ENCODE measurements at places on chromosomes 7 and 10.

GRCh38 chr10:109029870-109030269, 893.4 kb downstream of the XPNPEP1 start:
- DNase-seq, result no peak

- DNase-seq, result no peak
Measured at GRCh38 chr7:108724251-108725100, 154.8 kb downstream of the DNAJB9 start.

GRCh38 chr7:20235288-20235687, 18.1 kb upstream of the MACC1 start:
- DNase-seq, result no peak

GRCh38 chr10:97895915-97896314, 46.3 kb downstream of the GOLGA7B start:
- no peak for DNase-seq

DNA sequence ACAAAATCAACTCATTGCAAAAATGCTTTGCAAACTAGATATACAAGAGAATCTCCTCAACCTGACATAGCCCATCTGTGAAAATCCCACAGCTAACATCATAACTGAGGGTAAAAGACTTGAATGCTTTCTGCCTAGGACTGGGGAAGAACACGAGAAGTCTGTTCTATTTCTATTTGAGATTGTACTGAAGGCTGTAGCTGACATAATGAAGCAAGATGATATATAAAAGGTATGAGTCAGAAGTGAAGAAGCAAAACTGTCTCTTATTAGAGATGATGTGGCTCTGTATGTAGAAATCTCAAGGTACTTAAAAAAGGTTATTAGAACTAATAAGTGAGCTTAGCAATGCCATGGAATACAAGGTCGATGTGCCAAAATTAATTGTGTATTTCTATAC, 639.9 kb upstream of the PFKP start:
- no peak for DNase-seq

- no peak for DNase-seq
Measured at GRCh38 chr7:94123136-94123535, 119.0 kb upstream of the BET1 start.

GRCh38 chr10:65719790-65720189, 1206.0 kb upstream of the LRRTM3 start:
- no peak for DNase-seq

DNA sequence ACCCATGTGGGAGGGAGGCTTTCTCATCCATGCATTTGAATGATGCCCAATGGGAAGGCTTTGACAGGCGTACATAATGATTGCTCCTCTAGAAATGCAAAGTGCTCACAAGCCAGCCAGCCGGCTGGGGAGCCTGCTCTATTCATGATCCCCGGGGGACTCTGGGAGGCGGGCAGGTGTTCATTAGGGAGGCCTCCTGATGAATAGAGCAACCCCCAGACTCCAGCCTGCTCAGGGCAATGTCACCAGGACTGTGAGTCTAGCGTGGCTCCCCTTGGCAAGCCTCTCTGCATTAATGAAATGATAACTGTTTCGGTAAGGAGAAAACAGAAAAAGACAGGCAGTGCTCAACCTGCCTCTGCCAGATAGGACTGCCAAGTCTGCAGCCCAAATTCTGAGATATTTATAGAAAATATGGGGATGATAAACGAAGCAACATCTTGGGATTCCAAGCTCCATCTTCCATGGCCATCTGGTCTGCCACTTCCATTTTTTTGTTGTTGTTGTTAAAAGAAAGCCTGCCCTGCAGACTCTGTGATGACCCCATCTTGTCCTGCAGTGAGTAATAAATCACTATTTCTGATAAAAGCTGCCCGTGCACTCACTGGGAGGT, 236.4 kb downstream of the PRPF18 start:
- no peak for DNase-seq

- DNase-seq, result no peak
Measured at GRCh38 chr7:85328456-85328998, 141.7 kb upstream of the SEMA3D start.

GRCh38 chr10:44947371-44948152, 12.0 kb upstream of the RASSF4 start:
- no peak for DNase-seq

DNA sequence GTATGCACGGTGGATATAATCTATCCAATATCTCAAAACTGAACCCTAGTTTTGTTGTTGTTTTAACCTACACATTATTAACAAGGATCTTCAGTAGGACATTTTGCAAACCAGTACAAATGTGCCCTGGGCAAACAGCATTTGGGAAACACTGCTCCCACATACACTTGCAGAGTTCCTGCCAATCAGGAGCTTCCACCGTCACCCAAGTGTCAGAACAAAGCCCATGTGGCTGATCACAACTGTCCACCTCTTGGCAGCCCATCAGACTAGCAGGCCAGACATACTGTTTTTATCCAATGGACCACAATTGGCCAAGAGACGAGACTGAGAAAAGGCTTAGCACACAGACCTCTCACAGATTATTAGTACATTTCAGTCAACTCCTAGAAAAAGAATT, 200.4 kb downstream of the FAM107B start:
- no peak for DNase-seq

DNA sequence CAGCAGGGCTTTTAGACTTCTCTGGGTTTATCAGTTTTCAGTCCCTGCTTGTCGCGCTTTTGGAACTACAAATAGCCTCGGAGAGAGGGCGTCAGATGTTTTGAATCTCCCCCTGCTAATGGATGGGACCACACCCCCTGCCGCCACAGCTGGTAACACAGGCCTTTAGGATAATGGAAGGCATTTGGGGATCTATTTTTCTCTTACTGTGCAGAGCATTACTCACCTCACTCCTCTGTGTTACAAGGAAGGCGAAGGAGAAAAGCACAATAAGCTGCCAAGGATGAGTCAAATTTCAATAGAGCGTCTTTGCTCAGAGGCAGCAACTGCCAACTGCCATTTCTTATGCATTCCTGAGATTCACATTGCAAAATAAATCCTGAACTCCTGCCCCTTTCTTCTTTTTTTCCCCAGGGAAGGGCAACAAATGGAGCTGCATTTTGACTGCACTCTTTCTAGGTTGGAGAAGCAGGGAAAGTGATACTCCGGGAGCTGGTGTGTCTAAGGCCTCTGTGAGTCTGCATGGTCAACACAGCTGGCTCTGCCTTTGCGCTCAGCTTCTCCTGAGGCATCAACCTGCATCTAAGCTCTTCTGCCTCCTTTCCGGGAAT, 31.5 kb upstream of the SMNDC1 start:
- DNase-seq, result no peak

- no peak for DNase-seq
Measured at GRCh38 chr10:102673236-102673818, 29.0 kb downstream of the TRIM8 start.

- DNase-seq, result no peak
Measured at GRCh38 chr7:70306173-70306572, 707.9 kb downstream of the AUTS2 start.

DNA sequence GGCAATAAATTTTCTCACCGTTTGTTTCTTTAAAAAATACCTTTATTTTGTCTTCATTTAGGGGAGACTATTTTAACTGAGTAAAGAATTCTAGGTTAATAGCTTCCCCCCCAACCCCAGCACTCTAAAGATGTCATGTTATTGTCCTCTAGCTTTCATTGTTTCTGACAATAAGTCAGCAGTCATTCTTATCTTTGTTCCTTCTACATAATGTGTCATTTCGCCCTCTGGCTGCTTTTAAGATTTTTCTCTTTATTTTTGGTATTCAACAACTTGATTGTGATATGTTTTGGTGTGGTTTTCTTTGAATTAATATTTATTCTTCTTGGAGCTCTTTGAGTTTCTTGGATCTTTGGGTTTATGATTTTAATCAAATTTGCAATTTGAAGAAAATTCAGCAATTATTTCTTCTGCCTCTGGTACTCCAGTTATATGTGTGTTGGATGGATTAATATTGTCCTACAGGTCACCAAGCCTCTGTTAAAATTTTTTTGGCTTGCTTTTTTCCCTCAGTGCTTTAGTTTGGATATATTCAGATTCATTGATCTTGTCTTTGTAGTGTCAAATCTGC, 64.6 kb upstream of the ELN start:
- DNase-seq, result no peak

DNA sequence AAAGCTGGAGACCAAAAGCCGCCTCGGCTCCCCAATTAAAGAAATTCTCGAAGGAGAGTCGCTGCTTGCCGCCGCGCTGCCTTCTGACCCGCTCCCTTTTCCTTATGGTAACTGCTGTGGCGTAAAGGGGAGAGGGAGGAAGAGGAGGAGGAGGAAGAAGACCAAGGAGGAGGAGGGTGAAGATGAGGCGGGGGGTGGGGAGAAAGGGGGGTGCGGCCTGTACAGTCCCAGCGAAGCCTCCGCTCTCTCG, 388 bp downstream of the CNOT4 start:
- DNase-seq, result no peak

- DNase-seq, result no peak
Measured at GRCh38 chr7:28509251-28510025, 97.1 kb downstream of the CREB5 start.

GRCh38 chr10:11593612-11594011, 17.8 kb downstream of the USP6NL start:
- DNase-seq, result no peak

DNA sequence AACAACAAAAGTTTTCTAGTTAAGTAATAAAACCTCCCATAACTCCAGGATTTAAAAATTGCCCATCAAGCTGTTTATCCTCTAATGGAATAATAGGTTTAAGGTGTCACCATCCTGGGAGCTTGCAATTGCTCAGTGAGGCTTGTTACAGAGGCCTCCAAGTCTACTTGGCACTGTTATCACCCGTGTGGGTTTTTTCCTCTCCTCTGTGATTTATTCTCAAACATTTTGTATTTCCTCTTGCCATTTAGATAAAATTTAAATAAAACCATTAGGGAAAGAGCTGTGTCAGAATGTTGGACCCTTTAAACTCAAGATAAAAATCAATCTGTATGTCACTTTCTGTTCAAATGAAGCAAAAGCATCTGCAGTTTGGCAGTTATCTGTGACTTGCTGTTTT, 202.6 kb downstream of the GALNT17 start:
- DNase-seq, result no peak

DNA sequence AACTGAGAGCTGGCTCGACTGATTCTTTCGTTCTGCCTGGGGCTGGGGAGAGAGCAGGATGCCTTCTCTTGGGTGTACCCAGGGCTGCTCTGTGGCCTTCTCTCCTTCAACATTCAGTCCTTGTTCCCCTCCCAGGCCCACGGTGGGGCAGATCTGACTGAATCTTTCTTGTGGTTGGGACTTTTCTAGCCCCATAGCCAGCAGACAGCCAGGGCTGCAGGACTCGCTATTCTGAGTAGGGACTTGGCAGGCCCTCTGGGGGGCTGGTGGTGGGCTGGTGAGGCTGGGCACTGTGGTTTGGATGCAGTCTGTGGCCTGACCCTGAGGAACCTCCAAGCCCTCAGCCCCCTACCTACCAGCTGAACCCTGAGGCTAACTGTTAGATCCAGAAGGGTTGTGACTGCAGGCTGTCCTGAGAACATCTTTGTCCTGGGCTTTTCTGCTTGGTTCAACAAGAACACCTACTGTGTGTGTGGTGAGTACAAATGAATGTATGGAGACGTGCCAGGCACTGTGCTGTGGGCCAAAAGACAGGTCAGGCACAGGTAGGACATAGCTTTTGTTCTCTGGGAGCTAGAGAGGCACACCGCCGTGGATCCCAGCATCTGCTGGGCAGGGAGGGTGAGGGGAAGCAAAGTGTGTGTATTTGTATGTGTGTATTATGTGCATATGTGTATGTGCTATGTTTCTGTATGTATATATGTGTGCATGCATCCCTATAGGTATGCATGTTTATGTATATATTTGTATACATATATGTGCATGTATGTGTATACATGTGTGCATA, 2.1 kb upstream of the PALD1 start:
- DNase-seq, result no peak

GRCh38 chr7:74545921-74546320, 92.2 kb downstream of the GTF2IRD1 start:
- no peak for DNase-seq

DNA sequence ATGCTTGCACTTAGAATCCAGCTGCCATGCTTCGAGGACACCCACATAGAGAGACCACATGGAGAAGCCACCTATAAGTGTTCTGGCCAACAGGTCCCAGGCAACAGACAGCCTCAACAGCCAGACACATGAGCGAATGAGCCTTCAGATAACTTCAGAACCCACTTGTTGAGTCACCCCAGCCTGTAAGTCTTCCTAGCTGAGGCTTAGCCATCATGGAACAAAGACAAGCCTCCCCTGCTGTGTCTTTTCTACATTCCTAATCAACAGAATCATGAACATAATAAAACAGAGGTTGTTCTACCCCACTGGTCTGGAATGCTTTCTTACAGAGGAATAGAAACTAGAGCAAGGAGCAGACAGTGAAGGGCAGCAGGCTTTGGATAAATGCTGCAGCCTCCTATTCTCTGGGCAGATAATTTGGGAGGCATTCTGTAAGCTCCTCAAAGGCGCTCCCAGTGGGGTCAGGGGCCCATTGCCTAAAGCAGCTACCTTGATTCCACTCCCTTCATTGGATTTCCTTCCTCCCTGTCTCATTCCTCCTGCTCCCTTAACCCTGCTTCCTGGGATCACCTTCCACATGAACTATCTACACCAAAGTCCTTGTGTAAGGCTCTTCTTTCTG, 4.6 kb downstream of the TLL2 start:
- no peak for DNase-seq

DNA sequence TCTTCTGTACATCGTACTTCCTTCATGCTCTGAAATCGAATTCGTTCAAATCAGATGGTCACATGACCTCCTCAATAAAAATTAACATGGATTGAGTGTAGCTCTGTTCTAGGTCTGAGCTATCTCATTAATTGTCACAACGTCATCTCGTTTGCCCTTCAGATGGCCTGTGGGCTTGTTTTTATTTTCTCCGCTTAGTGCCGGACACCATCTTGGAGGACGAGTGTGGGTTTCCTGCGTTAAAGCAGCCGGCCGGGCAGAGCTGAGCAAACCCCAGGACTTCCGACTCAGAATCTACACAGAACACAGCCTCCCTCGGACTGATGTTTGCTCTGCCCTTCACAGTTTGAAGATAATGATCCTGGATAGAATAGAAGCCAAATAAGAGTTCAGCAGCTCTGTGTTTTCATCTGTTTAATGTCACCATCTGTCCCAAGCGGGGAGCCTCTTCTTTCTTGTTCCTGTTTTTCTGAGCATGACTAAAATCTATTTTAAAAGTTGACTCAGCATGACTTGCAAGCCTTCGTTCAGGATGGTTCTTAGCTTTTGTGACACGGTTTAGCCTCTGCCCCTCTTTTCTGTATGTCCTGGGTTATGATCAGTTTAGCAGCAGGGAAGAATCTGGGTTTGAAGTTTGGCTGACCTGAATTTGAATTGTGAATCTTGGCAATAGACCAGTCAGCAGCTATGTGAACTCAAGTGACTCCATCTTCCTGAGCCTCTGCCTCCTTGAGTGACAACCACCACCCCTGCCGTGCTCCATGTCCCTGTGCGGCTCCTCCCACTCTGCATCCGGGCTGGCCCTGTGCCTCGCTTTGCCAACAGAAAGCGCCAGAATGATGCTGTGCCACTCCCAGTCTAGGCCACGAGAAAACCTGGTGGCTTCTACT, 30.6 kb upstream of the GALNTL5 start:
- DNase-seq, result no peak

GRCh38 chr10:30324448-30325110, 24.5 kb downstream of the MTPAP start:
- DNase-seq, result no peak

GRCh38 chr10:131822692-131823245, 78.0 kb upstream of the PPP2R2D start:
- DNase-seq, result no peak

All from activated naive CD4-positive, alpha-beta T cell treated with anti-CD3 and anti-CD28 coated beads, Interleukin-2, amount 50 U/mL, for 16 hours (primary cell).